ENCODE measurements at places on chromosomes 5 and 9. TPM values are rescaled to one million over a fixed set of nuclear protein-coding genes. Genes with fewer than 3 reads are reported as not detected.

DNA sequence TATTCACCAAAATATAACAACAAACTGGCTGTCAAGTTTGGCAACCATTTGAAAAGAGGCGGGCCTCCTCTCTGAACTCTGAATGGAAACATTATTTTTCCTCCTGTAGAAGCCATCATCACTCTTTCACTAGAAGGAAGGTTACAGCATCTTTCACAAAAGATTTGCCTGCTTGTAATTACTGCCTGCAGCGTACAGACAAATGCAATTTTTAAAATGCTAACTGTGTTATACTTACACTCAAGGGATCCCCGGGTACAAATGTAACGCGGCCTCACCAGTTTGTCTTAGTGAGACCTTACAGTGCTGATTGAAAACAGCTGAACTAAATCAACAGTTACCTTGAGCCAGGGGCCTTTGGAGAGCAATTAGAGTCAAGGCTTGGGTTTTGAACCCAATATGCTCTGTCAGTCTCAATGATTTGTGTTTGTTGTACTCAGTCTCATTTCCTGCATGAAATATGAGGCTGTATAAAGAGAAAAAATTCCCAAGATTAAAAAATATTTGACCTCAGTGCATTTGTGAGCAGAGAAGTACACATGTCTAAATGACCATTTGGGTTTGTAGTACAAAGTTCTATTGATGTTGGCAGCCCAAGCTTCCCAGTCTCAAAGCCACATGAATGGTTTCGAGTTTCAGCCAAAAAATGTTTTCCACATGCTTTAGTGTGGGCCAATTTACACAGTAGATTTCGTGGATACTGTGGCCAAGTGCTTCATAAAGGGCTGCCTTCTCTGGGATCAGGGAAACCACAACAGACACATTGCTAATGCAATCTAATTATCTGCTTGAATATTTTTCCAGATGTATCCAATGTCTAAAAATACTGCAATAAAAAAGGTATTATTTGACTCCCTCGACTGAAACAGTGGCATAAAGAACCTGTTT lies 500.0 kb downstream of the SPATA31D1 start:
- H3K27ac ChIP-seq: peak overlapping the region; percentile 71
- no peaks in the 10 kb centered on the region for H3K36me3 ChIP-seq
- DNase-seq: no peak
- no peak overlapping the region for H3K4me3 ChIP-seq
- peaks cover under 1% of the 10 kb centered on the region for H3K27me3 ChIP-seq

- H3K27ac ChIP-seq: no peak overlapping the region
- peaks cover 12% of the 10 kb centered on the region for H3K4me1 ChIP-seq
- DNase-seq: no peak
- H3K27me3 ChIP-seq: no peaks in the 10 kb centered on the region
- H3K4me3 ChIP-seq: no peak overlapping the region
These were observed 51.2 kb upstream of the PALM2AKAP2 start for GRCh38 chr9:109728686-109729300.

GRCh38 chr5:93092349-93093105 lies 488.5 kb downstream of the NR2F1-AS1 start:
- H3K4me1 ChIP-seq: no peaks in the 10 kb centered on the region
- no peak overlapping the region for H3K27ac ChIP-seq
- DNase-seq: no peak
- H3K36me3 ChIP-seq: no peaks in the 10 kb centered on the region
- no peaks in the 10 kb centered on the region for H3K27me3 ChIP-seq
- H3K4me3 ChIP-seq: no peak overlapping the region

Gene PTPDC1
- total RNA-seq: 5.0 TPM

DNA sequence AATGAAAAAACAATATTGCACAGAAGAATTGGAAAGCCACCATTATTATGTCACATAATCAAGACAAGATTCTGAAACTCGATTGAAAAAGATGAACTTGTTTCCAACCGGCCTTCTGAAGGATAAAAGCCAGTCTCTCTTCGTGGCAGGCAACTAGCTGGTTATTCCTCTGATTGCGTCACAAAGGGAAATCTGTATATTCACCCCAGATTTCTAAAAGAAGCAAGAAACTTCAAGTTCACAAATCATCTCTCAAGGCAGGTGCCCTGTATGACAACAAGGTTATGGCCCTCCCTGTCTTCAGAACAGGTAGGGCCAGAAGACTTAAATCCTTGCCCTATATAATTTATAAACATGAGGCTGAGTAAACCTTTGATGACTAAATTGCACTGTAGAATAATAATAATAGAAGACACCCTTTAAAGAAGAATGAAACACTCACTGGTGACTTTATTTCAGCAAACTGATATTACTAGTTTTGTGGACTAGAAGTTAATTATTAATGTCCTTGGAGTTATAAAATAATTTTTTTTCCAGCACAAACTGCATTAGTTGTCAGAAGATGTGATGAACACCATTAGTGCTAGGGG lies 2.9 kb upstream of the KLF4 start:
- no peak for DNase-seq
- no peaks in the 10 kb centered on the region for H3K27me3 ChIP-seq
- peaks cover 24% of the 10 kb centered on the region for H3K4me1 ChIP-seq
- peak overlapping the region; percentile 99 for H3K27ac ChIP-seq
- no peak overlapping the region for H3K4me3 ChIP-seq

Gene GPSM1
- 13.9 TPM for total RNA-seq

- peaks cover 10% of the 10 kb centered on the region for H3K36me3 ChIP-seq
- DNase-seq: no peak
- peaks cover 4% of the 10 kb centered on the region for H3K4me1 ChIP-seq
- H3K27me3 ChIP-seq: no peaks in the 10 kb centered on the region
- H3K27ac ChIP-seq: no peak overlapping the region
These were observed 175.1 kb downstream of the DOCK8 start for GRCh38 chr9:389758-390157.

GRCh38 chr5:96288166-96288844 lies 144.7 kb downstream of the PCSK1 start:
- no peak overlapping the region for H3K4me3 ChIP-seq
- no peaks in the 10 kb centered on the region for H3K27me3 ChIP-seq
- no peak for DNase-seq
- no peak overlapping the region for H3K27ac ChIP-seq

Gene ASTN2
- total RNA-seq: 4.2 TPM

DNA sequence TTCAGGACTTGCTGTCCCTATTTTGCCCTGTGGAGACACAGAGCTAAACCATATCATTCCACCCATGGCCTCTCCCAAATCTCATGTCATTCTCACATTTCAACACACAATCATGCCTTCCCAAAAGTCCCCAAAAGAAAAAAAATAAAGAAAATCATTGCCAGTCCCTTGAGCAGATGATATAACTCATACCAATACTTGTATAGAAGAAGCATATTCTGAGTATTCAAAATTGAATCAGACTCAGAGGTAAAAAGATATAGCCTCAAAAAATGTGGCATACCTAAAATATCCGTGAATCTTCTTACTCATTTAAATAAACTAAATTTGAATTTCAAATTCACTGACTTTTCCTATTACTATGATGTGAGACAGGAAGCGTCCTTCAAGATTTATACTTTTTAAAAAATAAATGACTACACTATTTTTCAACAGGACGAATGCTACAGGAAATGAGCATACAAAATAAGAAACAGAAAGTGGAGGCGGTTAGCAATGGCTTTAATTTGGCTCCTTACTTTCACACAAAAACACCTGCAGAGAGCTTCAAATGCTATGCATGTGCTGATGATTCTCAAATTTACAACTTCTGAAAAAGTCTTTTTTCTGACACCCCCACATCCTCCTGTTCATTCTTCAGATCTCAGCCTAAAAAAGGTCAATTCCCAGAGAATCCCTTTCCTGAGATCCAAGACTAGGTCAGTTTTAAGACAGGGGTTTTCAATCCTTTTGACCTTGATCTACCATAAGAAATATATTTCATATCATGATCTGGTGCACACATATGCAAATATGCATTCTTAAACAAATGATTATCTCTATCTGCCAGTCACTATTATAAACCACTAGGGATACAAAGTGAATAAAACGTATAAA lies 39.6 kb upstream of the DMXL1 start:
- DNase-seq: no peak
- no peaks in the 10 kb centered on the region for H3K36me3 ChIP-seq
- no peak overlapping the region for H3K27ac ChIP-seq
- H3K4me3 ChIP-seq: no peak overlapping the region

DNA sequence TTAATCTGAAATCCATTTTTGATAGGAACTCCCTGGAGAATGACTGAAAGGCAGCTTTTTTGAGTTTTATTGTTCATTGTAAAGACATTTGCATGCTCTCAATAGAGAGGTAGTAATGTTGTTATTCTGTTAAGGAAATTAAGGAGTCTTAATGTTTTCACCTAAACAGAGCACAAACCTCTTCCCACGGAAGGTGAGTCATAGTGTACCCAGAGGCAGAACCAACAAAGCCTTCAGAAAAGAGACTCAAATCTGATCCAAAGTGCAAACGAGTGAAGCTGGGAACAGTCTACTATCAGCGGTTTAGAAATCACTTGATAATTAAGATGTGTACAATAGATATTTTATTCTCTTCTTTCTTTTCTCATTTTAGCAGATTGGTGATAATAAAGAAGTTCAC lies 470.5 kb downstream of the PLK2 start:
- H3K4me1 ChIP-seq: peaks cover 9% of the 10 kb centered on the region
- H3K36me3 ChIP-seq: no peaks in the 10 kb centered on the region
- no peak overlapping the region for H3K4me3 ChIP-seq
- DNase-seq: no peak

GRCh38 chr5:140806834-140807775 lies at the start of gene PCDHA4:
PCDHA4 (plus strand) TSS chr5:140807068.
- no peak within 1 kb of the TSS for H3K27ac ChIP-seq
- H3K4me1 ChIP-seq: no peaks in the 10 kb centered on the region
- H3K27me3 ChIP-seq: peaks cover 4% of the 10 kb centered on the region

DNA sequence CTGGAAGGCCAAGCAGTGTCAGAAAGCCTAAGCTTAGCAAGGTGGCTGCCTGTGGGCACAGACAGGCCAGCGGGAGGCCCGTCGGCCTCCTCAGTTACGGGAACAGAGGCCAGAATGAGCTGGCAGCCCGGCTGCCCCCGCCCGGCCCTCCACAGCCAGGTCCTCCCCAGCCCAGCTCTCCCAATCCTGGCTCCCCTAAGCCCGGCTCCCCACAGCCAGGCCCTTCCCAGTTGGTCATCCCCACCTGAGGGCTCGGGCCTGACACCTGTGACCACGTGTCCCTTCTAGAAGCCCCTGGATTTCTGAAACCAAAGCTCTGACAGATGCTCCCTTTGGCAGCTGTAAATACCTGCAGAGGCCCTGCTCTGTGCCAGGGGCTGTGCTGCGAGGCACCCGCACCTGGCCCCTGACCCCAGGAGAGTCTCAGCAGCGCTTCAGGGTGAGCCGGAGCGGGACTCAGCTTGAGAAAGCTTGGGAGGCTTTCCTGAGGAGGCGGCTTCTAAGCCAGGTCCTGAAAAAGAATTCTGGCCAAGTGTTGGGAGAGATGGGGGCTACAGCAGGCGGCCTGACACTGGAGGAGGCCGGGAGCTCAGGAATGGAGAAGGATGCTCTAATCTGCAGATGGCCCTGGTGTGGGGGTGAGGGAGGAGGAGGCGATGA lies 80.4 kb upstream of the OLFM1 start:
- no peak for DNase-seq
- H3K27me3 ChIP-seq: peaks cover 9% of the 10 kb centered on the region
- no peaks in the 10 kb centered on the region for H3K4me1 ChIP-seq
- no peaks in the 10 kb centered on the region for H3K36me3 ChIP-seq
- H3K27ac ChIP-seq: no peak overlapping the region
- H3K4me3 ChIP-seq: no peak overlapping the region

- DNase-seq: no peak
- no peaks in the 10 kb centered on the region for H3K4me1 ChIP-seq
- no peaks in the 10 kb centered on the region for H3K27me3 ChIP-seq
- no peak overlapping the region for H3K4me3 ChIP-seq
- no peak overlapping the region for H3K27ac ChIP-seq
These were observed 196.7 kb downstream of the WDR70 start for GRCh38 chr5:37575541-37576489.

GRCh38 chr9:91243029-91243428 lies 118.7 kb downstream of the AUH start:
- H3K36me3 ChIP-seq: no peaks in the 10 kb centered on the region
- no peak for DNase-seq
- no peaks in the 10 kb centered on the region for H3K27me3 ChIP-seq
- no peak overlapping the region for H3K27ac ChIP-seq

GRCh38 chr9:14741369-14741768 lies 18.8 kb upstream of the CER1 start:
- no peaks in the 10 kb centered on the region for H3K4me1 ChIP-seq
- no peak overlapping the region for H3K27ac ChIP-seq
- H3K27me3 ChIP-seq: no peaks in the 10 kb centered on the region
- H3K4me3 ChIP-seq: no peak overlapping the region
- H3K36me3 ChIP-seq: no peaks in the 10 kb centered on the region
- no peak for DNase-seq

DNA sequence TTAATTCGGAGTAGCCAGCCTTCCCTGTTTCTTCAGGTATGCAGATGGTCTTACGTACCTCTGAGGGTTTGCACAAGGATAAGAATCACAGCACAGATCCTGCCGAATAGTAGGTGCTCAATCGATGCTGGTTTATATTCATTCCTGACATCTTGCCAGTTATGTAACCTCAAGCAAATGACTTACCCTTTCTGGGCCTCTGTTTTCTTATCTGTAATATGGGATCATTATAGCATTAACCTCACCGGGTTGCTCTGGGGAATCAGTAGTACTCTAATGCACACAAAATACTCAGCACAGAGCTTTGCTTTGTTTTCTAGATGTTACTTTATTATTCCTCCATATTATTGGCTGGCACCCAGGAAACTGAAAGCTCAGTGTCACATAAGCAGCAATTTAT lies 7.7 kb upstream of the NR5A1 start:
- no peak overlapping the region for H3K4me3 ChIP-seq
- H3K27me3 ChIP-seq: peaks cover 3% of the 10 kb centered on the region
- no peak overlapping the region for H3K27ac ChIP-seq
- peaks cover 5% of the 10 kb centered on the region for H3K4me1 ChIP-seq
- no peaks in the 10 kb centered on the region for H3K36me3 ChIP-seq

GRCh38 chr9:23824830-23825591 lies 1.0 kb downstream of the ELAVL2 start:
- peak overlapping the region; percentile 53 for H3K4me3 ChIP-seq
- H3K27me3 ChIP-seq: peaks cover 75% of the 10 kb centered on the region
- H3K27ac ChIP-seq: no peak overlapping the region
- H3K4me1 ChIP-seq: peaks cover 57% of the 10 kb centered on the region
- no peak for DNase-seq
- no peaks in the 10 kb centered on the region for H3K36me3 ChIP-seq

Gene ADAMTSL2
- 0.60 TPM for total RNA-seq

DNA sequence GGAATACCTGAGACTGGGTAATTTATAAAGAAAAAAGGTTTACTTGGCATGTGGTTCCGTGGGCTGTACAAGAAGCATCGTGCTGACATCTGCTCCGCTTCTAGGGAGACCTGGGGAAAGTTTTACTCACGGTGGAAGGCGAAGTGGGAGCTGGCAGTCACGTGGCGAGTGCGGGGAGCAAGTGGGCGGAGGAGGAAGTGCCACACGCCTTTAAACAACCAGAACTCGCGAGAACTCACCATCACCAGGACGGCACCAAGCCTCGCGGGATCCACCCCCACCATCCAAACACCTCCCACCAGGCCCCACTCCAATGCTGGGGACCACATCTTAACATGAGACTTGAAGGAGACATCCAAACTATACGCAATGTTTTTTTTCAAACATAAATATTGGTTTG lies 406.2 kb upstream of the IRX4 start:
- H3K4me1 ChIP-seq: no peaks in the 10 kb centered on the region
- no peak for DNase-seq
- H3K4me3 ChIP-seq: no peak overlapping the region
- H3K36me3 ChIP-seq: no peaks in the 10 kb centered on the region

All from suprapubic skin (tissue), 4 donors.